ENCODE measurements at places on chromosomes 1 and 21. TPM values are rescaled to one million over a fixed set of nuclear protein-coding genes. Genes with fewer than 3 reads are reported as not detected.

PLA2G2D gene
- 0.19 TPM for total RNA-seq

S100A7 gene
- not detected for total RNA-seq

RIPPLY3 gene
- total RNA-seq, result 0.35 TPM

- peak; percentile 81 for ATAC-seq
Measured at GRCh38 chr1:20732071-20732587, 374 bp downstream of the SH2D5 start.

DNA sequence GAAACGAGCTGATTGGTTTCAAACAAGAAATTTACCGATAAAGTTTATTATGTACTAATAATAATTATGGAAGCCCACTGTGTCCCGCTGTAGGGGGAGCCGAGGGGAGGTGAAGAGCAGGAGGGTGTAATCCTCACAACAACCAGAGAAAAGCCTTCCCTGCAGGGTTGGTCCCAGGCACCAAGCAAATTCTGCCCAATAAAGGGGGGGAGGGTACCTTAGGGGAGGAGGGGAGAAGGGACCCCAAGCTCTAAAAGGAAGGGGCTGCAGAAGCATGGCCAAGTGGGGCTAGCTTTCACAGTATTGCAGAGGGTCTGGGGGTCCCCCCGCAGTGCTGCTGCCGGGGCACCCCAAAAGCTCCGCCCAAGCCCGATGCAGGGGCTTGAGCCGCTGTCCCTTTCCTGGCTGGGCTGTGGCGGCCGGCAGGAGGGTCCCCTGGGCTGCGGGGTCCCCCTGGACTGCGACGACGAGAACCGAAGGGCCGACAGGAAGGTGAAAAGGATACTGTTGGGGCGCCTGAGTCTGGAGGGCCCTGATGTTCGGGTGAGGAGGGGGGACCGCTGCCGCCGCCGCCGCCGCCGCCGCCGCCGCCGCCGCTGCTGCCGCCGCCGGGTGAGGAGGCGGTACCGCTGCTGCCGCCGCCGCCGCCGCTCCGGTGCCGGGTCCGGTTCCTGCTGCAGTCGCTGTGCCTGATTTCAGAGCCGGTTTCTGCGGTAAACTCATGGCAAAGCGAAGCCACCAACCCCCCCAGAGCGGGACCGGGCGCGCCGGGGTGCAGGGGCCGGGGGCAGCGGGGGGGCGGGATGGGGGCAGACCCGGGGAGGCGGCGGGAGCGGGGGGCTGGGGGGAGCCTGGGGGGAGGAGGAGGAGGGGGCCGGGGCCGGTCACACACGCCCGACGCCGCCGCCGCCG lies 771 bp downstream of the EIF4G3 start:
- peak; percentile 23 for ATAC-seq

DNA sequence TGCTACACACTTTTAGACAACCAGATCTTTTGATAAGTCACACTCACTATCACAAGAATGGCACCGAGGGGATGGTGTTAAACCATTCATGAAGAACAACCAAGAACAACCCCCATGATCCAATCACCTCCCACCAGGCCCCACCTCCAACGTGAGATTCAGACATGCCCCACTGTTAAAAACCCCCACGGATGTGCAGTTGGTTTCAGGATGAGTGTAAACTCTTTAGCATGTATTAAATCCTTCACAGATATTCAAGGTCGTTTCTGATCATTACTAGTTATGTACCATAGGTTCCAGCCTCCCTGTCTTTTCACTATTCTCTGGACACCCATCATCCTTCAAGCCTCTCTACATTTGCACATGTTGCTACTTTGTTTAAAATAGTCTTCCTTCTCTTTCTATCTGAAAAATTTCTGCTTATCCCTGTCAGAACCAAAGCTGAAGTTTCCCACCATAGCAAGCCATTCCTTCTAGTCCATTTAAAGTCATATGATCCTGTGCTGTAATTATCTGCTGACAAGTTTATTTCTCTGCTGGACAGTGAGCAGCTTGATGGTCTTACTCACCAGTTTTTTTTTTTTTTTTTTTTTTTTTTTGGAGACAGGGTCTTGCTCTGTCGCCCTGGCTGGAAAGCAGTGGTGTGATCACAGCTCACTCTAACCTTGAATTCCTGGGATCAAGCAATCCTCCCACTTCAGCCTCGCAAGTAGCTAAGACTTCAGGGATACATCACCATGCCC lies 36.8 kb downstream of the MAP10 start:
- ATAC-seq, result no peak

DNA sequence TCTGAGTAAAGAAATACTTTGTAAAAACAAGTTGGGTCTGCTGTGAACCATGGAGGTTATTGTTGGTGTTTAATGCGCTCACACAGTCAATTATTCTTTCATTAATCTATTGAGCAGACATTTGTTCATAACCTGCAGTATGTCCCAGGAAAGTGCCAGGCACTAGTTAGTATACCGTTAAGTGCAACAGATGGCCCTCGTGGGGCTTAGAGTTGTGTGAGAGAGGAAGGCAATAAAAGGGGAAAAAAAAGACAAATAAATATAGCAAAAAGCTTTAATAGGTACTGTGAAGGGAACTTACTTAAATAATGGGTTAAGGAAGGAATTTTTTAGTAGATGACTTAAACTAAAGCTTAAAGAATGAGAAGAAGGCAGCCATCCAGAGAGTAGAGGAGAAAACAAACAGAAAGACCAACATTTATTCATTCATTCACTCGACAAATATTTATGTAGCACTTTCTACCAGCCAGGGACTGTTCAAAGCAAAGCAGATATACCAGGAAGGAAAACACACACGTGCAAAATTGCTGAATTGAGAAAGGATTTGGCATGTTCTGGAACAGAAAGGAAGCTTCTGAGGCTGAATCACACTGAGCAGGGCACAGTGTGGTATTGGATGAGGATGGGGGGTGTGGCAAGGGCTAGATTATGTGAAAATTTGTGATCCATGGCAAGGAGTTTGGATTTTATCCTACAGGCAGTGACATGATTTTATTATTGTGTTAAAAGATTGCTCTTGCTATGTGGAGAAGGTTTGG lies 296.1 kb upstream of the SGIP1 start:
- ATAC-seq, result no peak

DNA sequence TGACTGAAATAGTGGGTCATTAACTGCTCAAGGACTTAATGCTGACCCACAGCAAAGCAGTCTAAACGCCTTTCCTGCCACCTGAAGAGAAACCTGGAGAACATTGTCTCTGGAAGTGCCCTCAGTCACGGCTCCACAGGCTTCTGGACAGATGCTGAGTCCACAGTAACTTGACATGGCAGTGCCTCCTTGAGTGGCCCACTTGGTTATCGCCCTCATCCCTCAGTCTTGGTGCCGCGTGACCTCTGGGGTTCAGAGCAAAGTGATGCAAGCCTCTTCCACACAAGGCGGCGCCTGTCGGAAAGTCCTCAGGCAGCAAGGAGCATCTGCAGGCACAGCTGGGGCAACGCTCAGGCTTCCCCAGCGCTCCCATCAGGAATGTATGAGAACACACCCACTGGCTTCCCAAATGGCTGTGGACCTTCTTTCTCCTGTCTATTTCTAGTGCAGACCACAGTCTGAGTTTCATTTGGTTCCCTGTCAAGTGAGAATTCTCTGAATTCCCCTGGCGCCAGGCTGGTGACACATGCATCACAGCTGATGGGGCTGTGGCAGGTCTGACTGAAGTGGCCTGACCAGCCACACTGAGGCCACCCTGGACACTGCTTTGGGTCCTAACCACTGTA lies 13.0 kb upstream of the ANGPTL7 start:
- ATAC-seq, result peak; percentile 55

GRCh38 chr1:71231751-71232150 lies 150.9 kb upstream of the ZRANB2 start:
- ATAC-seq, result no peak

DNA sequence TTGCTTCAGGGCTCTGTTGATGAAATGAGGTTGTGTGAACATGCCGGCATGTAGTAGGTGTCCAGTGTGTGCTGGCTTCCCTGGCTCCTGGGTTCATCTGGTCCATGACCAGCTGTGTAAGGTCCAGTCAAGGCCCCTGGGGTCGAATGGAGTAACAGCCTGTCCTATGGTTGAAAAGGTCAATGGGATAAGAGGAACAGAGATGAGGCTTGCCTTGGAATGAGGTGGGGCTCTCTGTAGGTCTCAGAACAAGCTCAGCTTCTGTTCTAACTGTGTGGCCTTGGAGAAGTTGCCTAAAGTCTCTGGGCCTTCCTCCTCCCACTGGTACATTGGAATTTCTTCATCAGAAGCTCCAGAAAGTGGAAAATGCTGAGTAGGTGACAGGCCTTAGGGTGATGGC lies 26.6 kb downstream of the RPS6KA1 start:
- no peak for ATAC-seq

- no peak for ATAC-seq
Measured at GRCh38 chr1:229377429-229377828, 34.6 kb upstream of the CCSAP start.

DNA sequence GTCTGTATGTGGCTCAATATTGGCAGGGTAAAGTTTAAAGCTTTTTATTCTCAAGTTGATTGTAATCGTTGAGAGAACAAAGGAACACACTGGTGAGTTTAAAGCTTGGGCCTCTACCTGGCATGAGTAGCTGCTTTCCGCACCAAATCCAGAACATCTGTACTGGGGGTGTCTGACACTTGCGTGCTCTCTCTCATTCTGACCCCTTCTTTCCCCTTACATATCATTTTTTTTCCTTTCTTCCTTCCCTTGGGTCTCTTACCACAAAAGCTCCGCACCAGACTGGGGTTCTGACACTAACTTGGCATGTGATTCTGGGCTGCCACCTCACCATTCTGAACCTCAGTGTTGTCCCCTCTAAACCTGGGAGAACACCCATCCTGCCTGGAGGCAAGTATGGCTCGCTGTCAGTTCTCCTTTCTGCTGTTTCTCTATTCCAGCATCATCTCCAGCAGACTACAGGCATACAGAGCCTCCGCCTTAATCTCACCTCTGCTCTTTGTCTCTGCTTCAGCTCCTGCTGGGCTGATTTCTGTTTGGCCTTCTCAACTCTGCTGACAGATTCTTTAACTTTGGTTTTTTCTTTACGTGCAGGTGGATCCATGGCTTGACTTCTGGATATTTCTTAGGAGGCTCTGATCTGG lies 859 bp upstream of the ERMAP start:
- no peak for ATAC-seq

DNA sequence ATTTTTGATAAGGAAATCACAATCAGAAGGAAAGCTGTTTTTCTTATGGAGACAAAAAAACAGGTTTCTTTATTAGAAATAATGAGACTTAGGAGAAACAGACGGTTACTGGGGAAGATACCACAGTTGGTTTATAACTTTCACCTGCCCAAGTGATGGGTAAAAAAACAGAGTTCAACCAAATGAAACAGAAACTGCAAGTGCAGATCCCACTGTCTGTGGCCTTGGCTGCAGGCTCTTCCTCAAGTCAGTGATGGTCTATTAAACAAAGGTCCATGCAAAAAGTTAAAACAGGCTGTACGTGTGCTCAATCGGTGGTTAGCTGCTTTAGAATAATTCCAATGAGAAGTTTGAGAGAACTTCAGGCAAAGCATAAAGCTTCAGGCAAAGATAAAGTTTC lies 112.1 kb upstream of the NEGR1 start:
- ATAC-seq, result no peak

DNA sequence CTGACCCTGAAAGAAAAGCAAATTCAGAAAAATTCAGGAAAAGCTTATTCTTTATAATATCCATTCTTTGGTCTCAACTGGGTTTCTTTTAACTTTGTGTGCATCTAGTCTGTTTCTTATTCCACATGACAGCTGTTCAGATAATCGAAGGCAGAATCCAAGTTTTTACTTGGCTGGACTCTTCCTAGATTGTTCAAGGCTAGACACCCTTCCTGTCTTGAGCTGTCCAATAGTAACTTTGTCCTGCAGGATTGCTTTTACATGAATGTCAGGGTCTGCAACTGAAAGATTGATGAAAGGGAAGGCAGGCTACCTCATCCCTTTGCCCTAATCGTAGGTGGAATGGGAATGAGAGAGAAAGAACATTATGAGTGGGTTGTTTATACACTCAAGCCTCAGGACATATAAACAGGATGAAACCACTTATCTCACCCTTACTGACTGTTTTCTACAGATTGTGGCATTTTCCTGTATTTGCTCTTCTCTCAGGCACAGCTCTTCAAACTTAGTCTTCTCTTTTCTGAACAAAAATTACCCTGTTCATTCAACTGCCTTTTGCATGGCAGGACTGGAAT lies 76.9 kb downstream of the LEPR start:
- ATAC-seq, result no peak

Measured in motor neuron (in vitro differentiated cells).